Stimulated activated CD8-positive, alpha-beta memory T cell treated with anti-CD3 and anti-CD28 coated beads, Interleukin-4, amount 100 ng/mL, for 24 hours (primary cell): ENCODE measurements at places on chromosomes 6 and 20.

DNA sequence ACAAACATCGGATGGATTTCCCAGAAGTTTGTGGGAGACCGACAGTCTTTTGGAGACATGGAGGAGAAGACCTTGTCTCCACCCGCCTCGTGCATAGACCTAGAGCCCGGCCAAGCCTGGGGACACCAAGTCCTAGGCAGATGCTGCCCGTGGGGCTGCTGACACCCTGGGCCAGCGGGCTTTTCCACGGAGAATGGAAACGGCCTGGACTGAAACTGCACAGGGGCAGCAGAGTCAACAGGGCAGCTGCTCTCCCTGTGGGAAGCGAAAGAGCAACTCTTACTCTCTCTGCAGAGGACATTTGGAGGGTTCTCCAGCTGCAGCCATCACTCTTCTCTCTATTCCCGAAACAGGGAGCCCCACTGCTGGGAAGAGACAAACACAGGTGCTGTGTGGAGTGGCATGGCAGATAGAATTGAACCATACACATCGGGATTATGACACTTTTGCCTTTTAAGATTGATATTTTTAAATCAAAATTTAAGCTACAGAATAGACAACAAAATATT, 401.2 kb downstream of the THBS2 start:
- DNase-seq = no peak

- no peak for DNase-seq
These were observed 45.1 kb downstream of the CEP85L start for GRCh38 chr6:118606268-118606667.

DNA sequence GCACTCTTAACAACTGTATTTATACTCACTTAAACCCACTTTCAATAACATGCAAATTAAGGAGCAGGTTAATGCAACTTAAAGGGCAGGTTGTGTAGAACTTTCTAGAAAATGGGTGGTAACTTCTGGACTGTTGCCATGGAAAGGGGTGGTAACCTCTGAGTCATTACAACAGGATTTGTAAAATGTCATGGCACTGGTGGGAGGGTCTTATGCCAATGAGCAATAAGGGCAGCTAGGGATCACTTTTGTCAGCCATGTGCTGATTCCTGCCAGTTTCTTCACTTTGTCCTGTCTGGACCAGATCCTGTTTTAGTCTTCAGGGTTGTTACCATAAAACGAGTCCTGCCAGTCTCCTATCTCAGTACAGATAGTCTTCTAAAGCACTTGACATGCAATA, 560.5 kb upstream of the PTCHD4 start:
- DNase-seq = no peak

DNA sequence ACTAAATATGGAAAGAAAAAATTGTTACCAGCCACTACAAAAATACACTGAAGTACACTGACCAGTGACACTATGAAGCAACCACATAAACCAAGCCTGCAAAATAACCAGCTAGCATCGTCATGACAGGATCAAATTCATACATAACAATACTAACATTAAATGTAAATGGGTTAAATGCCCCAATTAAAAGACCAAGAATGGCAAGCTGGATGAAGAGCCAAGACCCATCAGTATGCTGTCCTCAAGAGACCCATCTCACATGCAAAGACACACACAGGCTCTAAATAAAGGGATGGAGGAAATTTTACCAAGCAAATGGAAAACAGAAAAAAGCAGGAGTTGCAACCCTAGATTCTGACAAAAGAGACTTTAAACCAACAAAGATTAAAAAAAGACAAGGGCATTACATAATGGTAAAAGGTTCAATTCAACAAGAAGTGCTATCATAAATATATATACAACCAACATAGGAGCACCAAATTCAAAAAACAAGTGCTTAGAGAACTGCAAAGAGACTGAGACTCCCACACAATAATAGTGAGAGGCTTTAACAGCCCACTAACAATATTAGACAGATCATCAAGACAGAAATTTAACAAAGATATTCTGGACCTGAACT, 104.8 kb downstream of the HACE1 start:
- DNase-seq = no peak

GRCh38 chr6:11722220-11722619, 56.4 kb downstream of the ADTRP start:
- no peak for DNase-seq

GRCh38 chr6:39902136-39902535, 32.1 kb downstream of the MOCS1 start:
- DNase-seq = no peak

DNA sequence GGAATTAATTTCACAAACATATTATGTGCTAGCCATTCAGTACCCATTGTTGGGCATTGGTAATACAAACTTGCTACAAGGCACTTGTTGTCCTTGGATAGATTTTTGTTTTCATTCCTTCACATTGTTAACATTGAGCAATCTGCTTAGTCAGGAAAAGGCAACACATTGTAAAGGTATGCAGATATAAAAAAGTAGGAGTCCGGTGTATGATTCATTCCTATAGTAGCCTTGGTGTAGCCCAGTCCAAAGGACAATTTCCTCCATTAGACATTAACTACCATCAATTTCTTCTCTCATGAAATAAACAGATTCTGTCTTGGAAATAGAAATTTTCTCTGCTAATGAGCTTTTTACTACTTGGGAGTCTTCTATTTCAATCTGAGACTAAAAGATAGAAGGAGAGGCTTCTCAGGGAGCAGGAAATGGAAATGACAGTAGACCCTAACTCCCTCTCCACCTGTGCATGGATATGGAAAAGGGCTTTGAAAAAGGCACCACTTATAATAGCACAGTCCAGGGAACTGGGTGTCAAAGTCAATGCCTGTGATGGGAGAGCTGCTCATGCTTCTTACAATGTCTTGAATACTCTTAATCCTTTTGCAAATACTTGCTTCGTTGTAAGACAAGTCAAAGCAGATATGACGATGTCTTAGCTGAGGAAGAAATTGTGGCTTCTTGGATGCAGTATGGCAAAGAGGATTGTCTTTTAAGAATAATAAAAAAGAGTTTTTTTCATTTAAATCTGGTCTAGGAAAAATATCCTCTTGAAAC, 369.4 kb upstream of the CITED2 start:
- no peak for DNase-seq

GRCh38 chr6:225121-225721, 67.1 kb upstream of the DUSP22 start:
- peak; percentile 52 for DNase-seq

DNA sequence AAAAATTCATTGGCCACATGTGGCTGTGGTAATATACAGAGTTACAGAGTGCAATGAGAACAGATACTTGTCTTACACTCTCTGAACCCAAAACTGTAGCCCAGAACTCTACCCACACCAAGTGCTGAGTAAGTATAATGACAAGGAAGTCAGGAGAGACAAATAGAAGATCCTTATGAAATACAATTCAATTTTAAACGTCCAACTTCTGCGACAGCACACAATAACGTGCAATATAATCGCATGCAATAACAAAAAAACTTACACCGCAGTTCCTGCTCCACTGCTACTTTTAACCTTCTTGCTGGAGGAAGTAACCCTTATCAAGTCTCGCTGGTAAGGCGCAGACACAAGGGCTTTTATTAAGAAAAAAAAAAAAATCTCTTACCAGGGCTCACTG, 881 bp downstream of the SFT2D1 start:
- no peak for DNase-seq

DNA sequence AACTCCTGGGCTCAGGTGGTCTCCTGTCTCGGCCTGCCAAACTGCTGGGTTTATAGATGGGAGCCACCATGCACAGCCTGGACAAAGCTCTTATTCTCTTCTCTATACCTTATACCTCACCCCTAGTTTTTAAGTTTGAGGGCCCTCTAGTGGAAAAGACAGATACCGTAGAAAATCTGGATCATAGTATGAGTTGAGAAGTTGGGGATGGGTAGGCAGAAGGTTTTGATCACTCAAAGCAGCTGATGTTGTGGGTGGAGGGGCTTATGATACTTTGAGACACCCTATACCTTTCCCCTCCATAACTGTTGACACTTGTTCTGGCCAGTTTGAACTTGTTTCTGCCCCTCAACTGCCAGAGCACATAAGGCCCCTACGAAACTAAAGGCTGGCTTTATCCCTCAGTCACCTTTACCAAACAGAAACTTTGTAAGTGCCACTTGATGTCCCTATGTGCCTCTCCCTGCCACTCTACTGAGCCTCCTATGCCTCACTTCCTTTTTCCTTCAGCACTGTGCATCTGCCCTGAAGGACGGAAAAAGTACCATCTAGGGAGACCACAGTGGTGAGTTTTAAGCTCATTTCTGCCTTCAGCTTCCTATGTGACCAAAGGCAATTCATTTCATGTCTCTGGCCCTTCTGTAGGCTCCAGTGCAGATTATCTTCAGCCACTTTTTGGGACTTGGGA, 28.6 kb downstream of the RALY start:
- no peak for DNase-seq

DNA sequence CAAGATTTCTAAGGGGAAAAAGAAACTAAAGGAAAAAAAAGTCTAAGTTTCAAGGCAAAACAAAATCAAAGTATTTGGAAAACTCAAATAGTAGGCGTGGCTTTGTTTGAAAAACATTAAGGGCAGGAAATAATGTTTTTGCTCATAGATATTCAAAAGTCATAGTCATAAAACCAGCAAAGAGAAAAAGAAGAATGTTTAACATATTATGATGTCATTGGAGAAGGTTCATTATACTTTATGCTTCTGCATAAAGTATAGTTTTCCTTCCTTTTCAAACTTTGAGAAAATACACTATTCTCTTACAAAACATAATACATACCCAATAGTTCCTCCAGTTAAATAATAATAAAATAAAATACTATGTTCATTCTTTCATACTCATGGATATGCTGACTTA, 13.7 kb downstream of the USP49 start:
- DNase-seq = no peak

GRCh38 chr20:61044499-61044898, 207.6 kb upstream of the CDH4 start:
- no peak for DNase-seq

GRCh38 chr6:21159465-21159864, 434.1 kb upstream of the SOX4 start:
- DNase-seq = no peak

DNA sequence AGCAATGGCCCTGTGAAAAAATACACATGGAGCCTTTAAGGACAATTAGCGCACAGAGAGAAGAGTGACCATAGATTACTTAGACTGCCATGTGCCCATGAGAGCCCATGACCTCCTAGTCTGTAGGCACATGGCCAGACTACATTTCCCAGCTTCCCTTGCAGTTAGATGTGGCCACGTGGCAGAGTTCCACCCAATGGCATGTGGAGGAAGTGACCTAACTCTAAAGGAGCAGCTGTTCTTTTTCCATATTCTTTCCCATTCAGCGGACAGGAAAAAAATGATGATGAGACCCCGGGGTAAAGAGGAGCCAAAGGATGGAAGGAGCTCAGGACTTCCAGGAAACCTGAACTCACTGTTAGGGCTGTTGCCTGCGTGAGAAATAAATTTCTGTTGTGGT, 116.6 kb downstream of the CBLN4 start:
- no peak for DNase-seq

- no peak for DNase-seq
These were observed 29.3 kb downstream of the RANBP9 start for GRCh38 chr6:13682346-13682745.

DNA sequence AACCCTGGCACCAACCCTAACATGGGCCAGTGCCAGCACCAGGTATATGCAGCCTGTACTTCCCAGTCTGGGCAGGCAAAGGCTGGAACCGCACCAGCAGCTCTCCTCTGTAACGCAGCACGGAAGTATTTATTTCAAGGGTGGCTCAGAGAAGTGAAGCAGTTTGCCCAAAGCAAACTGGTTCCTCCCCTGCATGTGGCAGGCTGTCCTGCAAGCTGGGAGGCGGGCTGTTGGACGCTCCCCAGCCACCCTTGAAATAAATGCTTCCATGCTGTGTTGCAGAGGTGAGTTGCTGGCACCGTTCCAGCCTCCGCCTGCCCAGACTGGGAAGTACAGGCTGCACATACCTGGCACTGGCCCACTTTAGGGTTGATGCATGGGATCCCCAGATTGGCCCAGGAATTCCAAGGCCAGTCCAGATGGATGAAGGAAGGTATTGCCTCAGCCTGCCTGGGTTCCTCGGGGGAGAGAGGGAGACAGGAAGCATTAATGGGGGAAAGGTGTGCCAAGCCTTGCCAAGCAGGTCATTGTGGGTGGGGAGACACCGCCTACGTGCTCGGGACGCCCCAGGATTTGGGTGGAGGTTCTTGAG, 49.8 kb downstream of the PPARD start:
- DNase-seq = no peak

- DNase-seq = no peak
These were observed 65.3 kb downstream of the GRIK2 start for GRCh38 chr6:101458826-101459225.

- no peak for DNase-seq
These were observed 367.5 kb downstream of the GRIK2 start for GRCh38 chr6:101760843-101761621.

GRCh38 chr6:136598048-136598447, 47.8 kb upstream of the MAP7 start:
- DNase-seq = no peak

DNA sequence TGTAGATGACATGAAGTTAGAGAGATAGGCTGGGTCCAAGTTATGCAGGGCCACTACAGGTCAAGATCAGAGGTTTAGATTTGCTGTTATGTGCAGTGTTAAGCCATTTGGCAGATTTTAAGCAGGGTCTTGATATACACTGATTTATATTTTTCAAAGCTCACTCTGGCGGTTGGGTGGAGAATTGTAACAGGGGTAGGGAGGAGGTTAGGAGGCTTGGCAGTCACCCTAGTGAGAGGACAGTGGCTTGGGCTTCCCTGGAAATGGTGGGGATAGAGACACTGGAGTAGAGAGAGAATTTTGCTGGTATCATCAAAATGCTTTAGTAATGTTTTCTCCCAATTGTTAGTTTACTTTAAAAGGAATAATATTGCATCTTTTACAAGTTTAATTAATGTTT, 149.5 kb upstream of the SUPT3H start:
- DNase-seq = no peak

- DNase-seq = no peak
These were observed 16.4 kb downstream of the TAAR2 start for GRCh38 chr6:132607544-132608233.

GRCh38 chr6:107495196-107495643, 5.3 kb downstream of the SOBP start:
- no peak for DNase-seq

- DNase-seq = no peak
These were observed 25.6 kb downstream of the PRPF6 start for GRCh38 chr20:64006490-64006889.

- no peak for DNase-seq
These were observed 28.1 kb downstream of the PTPN1 start for GRCh38 chr20:50538276-50538675.

DNA sequence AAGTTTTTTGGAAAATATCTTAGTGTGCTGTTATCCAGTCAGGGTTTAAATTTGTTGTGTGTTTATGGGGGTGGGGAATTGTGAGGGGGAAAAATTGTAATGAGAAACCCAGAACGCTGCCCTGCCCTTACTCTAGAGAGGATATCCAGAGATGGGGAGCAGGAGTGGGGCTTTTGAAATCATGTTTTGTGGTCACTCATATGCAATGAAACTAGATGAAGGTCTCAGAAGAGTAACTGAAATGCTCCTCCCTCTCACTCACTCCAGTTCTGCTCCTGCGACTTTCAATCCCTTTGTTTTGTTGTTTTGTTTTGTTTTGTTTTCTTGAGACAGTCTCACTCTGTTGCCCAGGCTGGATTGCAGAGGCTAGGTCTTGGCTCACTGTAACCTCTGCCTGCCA, 100.0 kb downstream of the CRYBG1 start:
- DNase-seq = no peak

GRCh38 chr20:30286157-30286556, 971.3 kb upstream of the DEFB115 start:
- no peak for DNase-seq
